ENCODE measurements at places on chromosomes 11 and 22.

DNA sequence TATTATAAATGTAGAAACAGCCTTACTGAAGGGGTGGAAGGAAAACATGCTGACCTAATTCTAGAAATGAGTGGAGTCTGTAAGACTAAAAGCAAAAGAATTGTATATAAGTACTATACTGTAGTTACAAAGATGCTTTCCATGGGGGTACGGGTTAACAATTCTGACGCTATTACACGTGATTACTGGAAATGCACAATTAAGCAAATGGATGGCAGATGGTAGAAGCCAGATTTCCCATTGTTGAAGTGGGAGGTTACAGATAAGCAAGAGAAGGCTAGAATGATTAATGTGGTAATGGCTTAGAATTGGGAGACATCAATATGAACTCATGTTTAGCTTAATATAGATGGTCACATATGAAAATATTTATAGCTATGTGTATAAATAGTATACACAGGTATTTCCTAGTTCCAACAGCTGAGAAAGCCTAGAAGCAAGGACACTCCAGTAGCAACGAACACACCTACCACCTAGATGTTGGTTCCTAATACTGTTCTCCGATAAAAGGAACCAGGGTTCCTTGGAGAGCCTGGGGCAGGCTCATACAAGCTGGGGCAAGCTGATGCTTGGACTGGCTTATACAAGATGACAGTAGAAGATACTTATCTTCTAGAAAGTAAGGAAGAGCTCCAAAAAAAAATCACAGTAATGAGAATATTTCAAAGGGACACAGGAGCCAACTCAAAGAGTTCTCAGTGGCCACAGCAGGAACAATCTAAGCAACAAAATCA, 13.5 kb downstream of the SMC1B start:
- DNase-seq: no peak

- no peak for DNase-seq
Observed at GRCh38 chr11:44674809-44675208, 52.0 kb upstream of the TSPAN18 start.

DNA sequence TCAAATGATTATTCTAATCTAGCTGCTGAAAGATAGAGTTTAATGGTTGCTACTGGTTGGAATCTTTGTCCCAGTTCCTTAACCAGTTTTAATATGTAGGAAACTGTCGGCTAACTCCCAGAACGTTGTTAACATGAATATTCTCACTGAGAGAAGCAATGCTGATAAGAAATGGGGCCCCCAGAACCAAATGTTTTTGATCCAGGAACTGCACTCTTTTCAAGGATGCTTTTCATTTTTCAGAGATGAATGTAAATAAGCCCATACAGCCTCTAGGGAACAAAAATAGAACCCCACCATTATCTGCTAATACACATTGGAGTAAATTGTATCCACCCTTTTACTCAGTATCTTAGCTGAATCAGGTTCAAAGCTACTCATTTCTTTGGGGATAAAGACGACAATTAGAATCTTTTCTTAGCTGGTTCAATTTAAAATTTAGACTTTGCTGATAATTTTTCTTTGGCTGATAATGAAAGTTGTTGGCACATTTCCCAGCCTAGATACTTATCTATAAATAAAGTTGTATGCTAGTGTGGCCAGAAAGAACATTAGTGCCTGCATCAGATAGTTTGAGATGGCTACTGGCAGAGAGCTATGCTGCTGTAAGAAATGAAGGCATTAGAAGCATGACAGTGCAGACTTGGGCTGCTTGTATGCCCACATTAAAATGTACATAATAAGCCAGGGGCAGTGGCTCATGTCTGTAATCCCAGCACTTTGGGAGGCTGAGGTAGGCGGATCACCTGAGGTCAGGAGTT, 323.3 kb upstream of the PDGFD start:
- DNase-seq: no peak

DNA sequence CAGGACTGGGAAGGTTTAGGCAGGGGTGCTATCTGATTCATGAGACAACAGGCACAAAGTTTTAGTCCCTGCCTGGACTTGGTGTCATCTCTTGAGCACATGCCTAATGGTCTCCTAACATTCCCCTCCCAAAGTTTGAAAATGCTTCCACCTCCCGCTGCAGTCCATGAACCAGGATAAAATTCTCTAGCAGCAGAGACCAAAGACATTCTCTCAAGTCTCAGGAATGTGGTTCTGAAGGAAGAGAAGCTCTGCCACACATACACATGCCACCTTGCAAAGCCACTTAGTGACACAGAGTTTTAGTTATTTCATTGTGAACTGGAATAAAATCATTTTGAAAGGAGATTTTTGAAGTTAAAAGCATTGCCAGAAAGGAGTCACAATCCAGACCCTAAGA, 15.5 kb downstream of the OR51B6 start:
- no peak for DNase-seq

DNA sequence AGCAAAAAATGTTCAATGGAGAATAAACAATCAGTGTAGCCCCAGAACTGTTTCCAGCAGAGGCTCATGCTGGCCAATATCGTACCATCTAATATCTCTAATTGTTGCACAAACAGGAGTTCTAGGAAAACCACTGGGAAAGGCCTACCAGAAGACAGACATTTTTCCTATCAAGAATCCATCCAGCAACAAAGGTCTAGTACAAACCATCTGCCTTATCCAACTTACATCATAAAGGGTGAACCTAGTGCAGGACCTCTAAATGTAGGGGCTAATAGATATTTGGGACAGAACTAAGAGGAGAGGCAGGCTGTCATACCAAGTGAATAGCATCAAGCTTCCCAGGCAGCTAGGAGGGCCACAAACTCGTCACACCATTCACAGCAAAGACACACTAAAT, 18.7 kb downstream of the PAX6 start:
- no peak for DNase-seq

GRCh38 chr11:77287615-77288273, 13.7 kb downstream of the GDPD4 start:
- DNase-seq: no peak

- peak; percentile 50 for DNase-seq
Observed at GRCh38 chr22:50481440-50482106, at the start of gene ADM2. Gene ADM2, plus strand, starts transcription at chr22:50481543. Its CDS starts 305 bp downstream, at chr22:50481848.

- DNase-seq: no peak
Observed at GRCh38 chr11:3981084-3981633, 113.4 kb upstream of the RRM1 start.

DNA sequence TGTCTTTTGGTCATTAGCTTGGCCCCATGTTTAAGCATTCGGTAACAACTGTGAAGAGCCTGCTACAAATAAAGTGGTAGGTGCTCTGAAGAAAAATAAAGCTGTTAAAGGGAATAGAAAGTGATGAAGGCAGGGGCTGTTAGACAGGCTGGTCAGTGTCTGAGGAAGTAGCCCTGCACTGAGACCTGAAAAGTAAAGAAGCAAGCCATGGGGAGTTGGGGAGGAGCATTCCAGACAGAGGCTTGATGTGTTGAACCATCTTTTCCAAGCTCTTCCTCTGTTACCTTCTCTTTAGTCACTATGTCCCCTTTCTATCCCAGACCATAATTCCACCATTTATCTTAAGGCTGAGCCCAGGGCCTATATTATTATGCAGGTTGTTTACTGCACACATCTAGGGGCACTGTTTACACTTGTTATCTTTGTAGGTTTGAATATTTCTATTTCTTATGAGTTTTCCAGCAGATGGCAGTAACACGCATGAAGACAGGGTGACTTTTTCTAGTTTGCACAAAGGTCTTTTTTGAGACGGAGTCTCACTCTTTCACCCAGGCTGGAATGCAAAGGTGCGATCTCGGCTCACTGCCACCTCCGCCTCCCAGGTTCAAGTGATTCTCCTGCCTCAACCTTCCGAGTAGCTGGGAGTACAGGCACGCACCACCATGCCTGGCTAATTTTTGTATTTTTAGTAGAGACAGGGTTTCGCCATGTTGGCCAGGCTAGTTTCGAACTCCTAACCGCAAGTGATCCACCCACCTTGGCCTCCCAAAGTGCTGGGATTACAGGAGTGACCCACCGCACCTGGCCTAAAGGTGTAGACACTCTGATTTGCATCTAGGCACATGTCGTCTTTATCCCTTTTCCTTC, 23.0 kb downstream of the ZFTA start:
- DNase-seq: no peak

DNA sequence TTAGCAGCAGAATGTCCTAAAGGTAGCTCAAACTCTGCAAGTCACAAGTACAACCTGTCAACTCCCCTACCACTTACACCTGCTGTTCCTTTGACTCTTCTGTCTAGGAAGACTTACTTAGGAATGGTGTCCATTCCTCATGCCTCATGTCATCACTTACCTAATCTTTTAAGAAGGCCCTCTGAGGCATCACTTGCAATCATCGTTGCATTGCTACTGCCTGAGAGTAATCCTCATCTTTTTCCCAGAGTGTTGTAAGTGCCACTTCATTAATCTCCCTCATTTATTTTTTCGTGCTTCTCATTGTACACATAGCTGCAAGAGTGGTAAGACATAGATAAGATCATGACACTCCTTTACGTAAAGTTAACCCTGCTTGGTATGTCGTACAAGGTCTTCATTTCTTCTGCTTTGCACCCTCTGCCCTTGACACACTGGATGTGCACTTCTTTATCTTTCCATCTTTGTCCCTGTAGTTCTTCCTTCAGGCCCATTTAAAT, 54.6 kb downstream of the SFI1 start:
- no peak for DNase-seq

DNA sequence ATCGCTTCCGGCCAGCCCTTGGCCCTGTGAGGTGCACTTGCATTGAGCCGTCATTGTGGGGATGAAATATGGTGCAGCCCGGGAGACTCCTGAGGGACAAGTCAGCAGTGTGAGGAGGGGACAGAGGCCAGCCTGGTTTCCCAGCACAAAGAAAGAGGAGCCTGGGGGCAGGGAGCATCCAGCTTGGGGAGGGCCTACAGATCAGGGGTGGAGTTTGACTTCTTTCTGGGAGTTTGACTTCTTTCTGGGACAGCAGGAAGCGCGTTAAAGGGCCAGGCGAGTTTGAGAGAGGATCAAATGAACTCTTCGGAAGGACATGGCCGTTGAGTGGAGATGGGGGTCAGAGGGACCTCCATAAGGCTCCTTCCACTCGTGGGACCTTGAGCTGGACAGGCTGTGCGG, 91.9 kb downstream of the LRRC32 start:
- no peak for DNase-seq

DNA sequence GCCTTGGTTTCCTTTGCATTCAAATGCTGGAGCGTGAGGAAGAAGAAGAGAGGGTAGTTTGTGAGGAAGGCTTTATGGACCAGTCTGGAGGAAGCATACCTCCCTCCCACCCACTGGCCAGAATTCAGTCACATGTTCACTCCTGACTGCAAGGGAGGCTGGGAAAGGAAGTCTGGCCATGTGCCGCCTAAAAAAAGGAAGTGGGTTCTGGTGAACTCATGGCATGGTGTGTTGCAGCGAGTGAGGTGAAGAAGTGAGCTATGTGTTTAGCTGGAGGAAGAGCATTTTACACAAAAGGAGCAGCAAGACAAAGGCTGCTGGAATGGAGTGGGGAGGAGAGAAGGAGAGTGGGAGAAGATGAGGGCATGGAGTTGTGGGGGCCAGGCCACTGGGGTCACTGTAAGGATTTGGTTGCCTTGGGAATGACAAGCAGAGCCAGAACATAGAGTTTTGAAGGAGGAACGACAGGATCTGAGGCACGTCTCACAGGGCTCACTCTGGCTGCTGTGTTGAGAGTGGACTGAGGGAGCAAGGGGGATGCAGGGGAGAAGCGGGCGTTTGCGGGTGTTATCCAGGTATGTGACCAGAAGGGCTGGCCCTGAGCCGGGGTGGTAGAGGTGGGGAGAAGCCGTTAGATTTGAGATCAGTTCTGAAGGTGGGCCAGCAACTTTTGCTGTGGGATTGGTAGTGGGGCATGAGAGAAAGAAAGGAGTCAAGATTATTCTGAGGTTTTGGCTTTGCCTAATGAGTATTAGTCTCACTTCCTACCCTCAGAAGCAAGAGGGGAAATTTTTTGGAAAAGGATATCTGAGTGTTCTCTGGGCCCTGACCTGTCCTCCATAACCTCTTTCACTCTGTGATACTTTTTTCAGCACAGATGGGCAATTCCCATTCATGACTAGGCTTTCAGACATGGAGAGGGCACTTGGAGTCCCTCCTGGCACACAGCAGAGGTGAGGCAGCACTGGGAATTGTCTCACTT, 26.4 kb downstream of the BMAL1 start:
- no peak for DNase-seq

DNA sequence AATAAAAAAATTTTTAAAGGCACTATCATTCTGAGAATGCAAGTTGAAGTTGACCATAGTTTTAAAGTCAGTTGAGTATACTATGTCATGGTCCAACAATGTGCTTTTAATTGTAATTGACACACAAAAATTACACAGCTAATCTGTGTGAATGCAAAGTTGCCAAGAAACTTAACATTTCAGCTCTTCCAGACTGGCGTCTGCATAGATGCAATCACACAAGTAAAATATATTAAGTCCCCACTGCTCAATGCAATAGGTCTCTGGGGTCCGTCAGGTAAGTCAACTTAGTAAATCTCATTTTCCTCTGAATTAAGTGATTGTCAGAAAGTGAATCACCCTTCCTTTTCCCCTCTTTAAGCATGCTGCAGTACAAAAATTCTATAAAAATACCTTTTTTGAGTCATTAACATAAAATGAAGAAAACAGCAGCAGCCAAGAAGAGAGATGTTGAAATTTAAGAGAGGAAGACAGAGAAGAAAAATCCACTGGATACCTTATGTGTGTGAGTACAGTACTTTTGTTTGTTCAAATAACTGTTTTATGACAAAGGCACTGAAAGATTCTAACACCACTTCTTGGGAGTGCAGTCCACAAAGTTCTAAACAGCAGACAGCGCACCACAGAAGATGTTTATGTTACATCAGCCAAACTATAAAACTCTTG, 5.1 kb downstream of the FZD4 start:
- DNase-seq: no peak

DNA sequence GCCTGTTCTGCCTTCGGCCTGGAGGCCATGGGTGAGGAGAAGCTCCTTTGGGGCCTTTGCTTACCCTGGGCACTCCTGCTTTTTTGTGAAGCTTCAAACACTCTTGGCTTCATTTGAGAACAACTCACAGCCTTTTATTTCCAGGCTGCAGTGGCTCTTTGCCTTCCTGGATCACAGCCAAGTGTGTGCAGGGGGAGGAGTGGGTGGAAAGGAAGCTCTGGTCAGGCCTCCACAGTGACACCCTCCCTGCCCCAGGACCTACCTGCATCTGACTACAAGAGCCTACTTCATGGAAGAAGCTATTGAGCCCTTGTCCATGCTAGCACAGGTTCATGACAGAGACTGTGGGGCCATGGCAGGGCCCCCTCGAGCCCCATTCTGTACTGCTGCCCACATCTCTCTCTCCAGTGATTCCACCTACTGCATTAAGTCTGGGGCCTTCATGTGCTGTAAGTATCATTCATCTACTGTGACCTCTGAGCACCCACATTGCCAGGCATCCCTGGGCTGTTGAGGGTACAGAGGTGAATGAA, 52.3 kb downstream of the GAB4 start:
- DNase-seq: no peak

Measured in stimulated activated CD8-positive, alpha-beta memory T cell treated with anti-CD3 and anti-CD28 coated beads, Interleukin-15, amount 100 ng/mL, for 48 hours (primary cell).